ENCODE measurements at places on chromosomes 6 and 20.

- DNase-seq = no peak
Measured at GRCh38 chr6:16336056-16336818, 97.8 kb downstream of the GMPR start.

DNA sequence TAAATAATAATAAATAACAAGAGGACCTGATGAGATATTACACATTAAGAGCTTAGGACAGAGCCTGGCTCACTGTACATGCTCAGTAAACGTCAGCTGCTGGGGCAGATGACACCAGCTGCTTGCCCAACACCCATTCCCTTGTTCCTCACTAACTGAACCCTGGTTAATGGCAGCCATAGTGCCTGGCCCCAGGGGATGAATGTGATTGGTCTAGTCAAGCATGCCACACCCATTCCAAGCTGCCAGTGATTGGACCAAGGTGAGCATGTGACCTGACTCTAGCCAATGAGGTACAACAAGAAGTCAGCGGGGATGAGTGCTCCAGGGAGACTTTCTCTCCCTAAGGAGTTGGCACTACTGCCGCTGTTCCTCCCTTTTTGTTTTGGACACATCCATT is 85.1 kb upstream of the PTPN1 start:
- no peak for DNase-seq

GRCh38 chr6:87029711-87030314 is 65.1 kb downstream of the CGA start:
- no peak for DNase-seq

DNA sequence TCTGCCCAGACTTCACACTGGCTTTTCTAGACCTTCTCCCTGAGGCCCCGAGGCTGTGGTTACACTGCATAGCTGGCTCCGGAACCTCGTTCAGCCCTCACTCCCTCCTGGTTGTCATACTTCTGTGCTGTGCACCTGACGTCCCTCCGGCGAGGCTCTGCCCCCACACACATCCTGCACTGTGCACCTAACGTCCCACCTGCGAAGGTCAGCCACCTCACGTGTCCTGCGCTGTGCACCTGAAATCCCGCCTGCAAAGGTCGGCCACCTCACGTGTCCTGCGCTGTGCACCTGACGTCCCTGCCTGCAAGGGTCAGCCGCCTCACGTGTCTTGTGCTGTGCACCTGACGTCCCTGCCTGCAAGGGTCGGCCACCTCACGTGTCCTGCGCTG is 111.0 kb upstream of the FRMD1 start:
- no peak for DNase-seq

GRCh38 chr6:8013763-8014162 is 50.4 kb downstream of the BLOC1S5 start:
- no peak for DNase-seq

GRCh38 chr6:90681863-90682262 is 95.0 kb upstream of the MAP3K7 start:
- no peak for DNase-seq

DNA sequence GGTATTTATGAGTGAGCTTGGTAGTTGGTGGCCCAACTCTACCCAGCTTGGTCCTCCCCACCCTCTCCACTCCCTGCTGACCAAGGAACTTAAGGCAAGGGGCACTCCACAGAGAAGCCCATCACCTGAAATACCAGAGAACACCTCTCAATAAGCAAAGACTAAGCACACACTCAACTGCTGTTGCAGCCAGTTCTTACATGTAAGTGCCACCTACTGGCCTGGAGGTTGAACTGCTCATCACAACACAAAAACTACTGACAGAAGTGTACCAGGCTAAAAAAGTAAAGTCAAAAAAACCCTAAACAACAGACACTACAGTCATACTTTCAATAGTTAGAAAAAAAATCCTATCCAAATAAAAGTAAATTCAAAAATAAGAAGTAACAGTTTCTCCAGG is 146.2 kb downstream of the FAM83B start:
- no peak for DNase-seq

DNA sequence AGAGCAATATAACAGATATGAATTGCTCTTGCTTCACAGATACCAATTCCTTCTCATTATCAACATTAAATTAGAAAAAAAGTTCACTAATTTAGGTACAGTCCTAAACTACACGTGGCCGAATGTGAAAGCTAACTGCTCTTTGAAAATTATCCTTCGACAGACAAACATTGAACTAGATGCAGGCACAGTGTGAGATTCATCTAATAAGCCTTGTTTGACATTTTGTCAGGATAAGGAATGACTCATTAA is 1.1 kb downstream of the FAM184A start:
- DNase-seq = no peak

DNA sequence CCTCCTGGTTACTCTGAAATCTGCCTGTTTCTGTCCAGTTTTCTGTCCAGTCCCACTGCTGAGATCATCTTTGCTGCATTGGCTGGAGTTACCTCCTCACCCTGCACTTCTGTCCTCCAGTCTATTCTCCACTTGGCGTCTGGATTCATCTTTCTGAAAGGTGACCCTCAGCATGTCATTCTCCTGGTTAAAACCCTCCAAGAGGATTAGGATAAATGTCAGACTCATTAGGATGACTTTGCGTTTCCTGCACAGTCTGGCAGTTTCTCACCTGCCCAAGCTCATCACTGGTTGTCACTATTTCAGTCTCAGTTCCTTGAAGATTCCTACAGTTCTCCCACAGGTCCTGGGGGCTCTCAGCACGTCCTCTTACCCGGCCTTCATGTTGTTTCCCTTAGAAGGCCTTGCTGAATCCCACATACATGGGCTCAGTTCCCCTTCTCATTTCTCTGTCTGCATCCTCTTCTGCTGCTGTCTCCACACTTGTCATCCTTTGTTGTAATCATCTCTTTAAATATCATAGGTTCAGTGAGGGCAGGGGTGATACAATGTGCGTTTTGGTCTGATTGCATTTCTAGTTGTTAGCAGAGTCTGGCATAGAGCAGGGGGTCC is 374.8 kb downstream of the QKI start:
- DNase-seq = no peak

GRCh38 chr6:168835991-168836390 is 395.0 kb downstream of the SMOC2 start:
- no peak for DNase-seq

GRCh38 chr6:41522780-41523548 is 23.2 kb upstream of the FOXP4 start:
- no peak for DNase-seq

DNA sequence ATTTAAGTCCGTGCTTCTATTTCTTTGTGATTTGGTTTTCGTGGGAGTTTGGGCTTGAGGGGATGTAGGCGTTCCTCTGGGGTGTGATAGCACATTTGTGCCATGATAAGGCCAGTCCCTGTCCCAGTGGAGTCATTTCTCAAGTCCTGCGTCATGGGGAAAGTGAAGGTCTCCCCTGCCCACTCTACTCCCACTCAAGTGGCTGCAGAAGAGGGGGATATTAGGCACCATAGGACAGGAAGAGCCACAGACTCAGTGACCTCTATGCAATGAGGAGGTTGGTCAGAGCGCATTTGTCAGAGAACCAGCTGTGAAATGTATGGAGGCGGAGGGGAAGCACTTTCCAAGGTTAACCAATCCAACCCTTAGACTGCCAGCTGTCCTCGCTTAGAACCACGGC is 51.9 kb upstream of the EDN1 start:
- no peak for DNase-seq

- peak; percentile 35 for DNase-seq
Measured at GRCh38 chr20:38180781-38181180, 15.7 kb upstream of the TGM2 start.

DNA sequence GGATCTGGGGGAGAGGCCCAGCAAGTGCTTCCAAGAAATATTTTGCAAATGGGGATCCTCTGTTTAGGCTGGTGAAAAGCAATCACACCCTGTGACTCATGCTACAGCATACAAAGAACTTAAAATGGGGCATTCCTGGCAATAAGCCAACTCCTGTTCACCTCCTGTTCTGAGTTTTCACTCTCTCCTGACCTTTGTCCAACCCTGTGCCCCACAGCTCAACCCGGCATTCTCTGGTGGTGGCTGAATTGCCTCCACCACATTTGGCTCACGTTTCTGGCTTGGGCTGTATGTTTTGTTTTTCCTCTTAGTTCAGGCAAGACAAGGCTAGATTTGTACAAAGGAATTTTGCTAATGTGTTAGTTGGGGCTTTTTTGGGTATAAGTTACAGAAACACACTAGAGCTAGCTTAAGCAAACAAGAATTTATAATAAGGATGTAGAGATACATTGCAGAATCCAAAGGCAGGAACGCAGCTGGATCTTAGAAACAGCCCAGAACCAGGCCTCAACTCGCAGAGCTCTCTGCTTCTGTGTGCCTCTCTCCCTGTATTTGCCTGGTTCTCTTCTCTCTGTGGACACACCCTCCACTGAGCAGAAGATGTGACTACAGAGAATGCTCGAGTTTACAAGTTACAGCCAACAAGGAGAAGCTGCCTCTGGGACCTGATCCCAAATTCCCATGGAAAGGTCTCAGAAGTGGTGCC is 9.4 kb downstream of the ABCC10 start:
- DNase-seq = no peak

- DNase-seq = no peak
Measured at GRCh38 chr6:82331031-82331773, 32.4 kb upstream of the TPBG start.

- DNase-seq = no peak
Measured at GRCh38 chr6:158165919-158166416, 2.1 kb downstream of the SERAC1 start.

- DNase-seq = no peak
Measured at GRCh38 chr6:82781620-82782204, 283.9 kb downstream of the UBE3D start.

GRCh38 chr6:71402096-71402495 is 113.5 kb downstream of the OGFRL1 start:
- no peak for DNase-seq

Measured in DMS79 (cell line).